ENCODE measurements at places on chromosomes 3 and 15.
A peak's percentile ranks its signal among the peaks of the same experiment; 100 is the strongest.

DNA sequence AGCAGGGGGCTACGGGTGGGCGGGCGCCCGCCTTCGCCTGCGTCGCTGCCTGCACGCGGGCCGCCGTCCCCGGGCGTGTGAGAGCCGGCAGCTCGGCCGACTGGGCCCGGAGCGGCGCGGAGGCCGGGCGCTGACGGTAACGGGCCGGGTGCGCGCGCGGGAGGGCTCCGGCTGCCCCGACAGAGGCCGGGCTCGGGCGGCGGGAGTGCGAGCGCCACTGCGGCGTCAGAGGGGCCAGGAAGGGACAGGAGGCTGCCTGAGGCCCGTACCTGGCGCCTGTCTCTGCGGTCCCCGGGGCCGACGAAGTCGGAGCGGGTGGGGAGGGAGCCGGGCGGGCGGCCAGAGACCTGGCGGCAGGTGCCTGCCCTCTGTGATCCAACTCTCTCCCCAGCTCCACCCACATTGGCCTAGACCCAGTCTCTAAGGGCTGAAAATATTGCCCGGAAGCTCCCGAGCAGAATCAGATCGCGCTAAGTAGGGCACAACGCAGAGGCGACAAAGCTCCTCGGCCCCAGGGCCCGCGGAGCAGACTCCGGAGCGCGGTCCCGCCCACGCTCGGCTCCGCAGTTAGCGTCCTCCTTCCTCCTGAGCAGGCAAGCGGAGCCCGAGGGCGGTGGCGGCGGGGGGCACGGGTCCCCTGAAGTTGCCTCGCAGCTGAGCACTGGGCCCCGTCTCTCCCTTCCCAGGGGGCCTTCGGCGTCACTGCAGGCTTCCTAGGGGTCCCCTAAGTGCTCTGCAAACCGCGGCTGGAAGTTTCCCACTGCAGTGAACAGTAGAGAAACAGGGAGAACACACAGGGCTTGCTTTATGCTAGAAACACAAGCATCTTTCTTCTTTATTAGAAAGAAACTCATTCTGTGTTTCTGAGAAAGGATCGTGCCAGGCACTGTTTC is at the start of gene MAN2A2:
Gene MAN2A2, plus strand, starts transcription at position 463 of the 893 bp plus-strand sequence. CDS start 906 bp downstream, outside the sequence.
- peak within 1 kb of the TSS; percentile 80 for H3K4me3 ChIP-seq
- peak within 1 kb of the TSS; percentile 45 for H3K27ac ChIP-seq
- peaks cover 6% of the 10 kb centered on the region for H3K4me1 ChIP-seq
- peak; percentile 79 for DNase-seq

GRCh38 chr3:151379083-151379734 is 5.3 kb downstream of the P2RY12 start:
- peaks cover 10% of the 10 kb centered on the region for H3K4me1 ChIP-seq
- H3K27me3 ChIP-seq, result no peaks in the 10 kb centered on the region
- peak; percentile 38 for DNase-seq

GRCh38 chr3:177711637-177712036 is 514.4 kb upstream of the TBL1XR1 start:
- no peak overlapping the region for H3K27ac ChIP-seq
- H3K36me3 ChIP-seq, result no peaks in the 10 kb centered on the region
- DNase-seq, result no peak
- no peak overlapping the region for H3K4me3 ChIP-seq

DNA sequence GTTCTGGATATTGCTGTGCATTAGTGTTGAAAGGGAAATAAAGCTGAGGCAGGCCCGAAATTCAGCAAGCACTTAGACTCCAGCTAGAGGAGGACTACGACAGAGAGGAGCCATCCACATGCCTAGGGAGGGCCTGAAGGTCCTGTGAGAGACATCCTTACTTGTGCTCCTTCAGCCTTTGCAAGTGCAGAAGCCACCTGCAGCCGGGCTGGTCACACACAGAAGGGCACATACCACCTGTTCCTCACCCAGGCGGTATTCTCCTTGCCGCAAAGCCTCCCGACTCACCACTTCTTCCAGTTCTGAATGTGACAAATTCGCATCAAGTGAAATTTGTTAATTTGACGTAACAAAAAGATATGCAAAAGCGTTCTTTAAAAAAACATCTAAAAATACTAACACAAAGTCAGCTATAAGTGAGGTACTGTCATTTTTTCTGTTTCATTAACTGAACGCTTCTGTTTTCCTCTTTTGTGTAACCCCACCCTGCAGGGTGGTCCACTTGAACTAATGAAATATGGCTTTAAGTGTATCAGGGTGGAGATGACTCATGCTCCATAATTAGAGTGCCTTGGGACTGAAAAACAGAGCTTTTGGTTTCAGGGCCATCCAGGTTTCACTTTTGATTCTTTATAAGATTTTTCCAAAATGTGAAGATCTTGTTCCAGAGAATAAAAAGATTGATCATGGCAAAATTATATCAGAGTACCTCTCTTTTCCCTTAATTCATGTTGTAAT is 467.9 kb upstream of the ATP11B start:
- H3K27ac ChIP-seq, result no peak overlapping the region
- H3K4me1 ChIP-seq, result no peaks in the 10 kb centered on the region
- H3K27me3 ChIP-seq, result no peaks in the 10 kb centered on the region

DNA sequence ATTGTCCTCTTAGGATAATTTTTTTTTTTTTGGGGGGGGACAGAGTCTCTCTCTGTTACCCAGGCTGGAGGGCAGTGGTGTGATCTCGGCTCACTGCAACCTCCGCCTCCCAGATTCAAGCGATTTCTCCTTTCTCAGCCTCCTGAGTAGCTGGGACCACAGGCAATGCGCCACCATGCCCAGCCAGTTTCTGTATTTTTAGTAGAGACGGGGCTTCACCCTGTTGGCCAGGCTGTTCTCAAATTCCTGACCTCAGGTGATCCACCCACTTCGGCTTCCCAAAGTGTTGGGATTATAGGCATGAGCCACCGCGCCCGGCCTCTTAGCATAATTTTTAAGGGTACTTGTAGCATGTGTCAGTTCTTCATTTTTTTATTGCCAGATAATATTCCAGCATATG is 122.6 kb downstream of the FNDC3B start:
- H3K36me3 ChIP-seq, result 0 out of 2 replicates have a peak, but pooled peaks cover 4% of the 10 kb centered on the region
- H3K4me1 ChIP-seq, result peaks cover 35% of the 10 kb centered on the region
- H3K27ac ChIP-seq, result no peak overlapping the region
- DNase-seq, result no peak
- H3K27me3 ChIP-seq, result no peaks in the 10 kb centered on the region

- H3K4me1 ChIP-seq, result no peaks in the 10 kb centered on the region
- H3K36me3 ChIP-seq, result no peaks in the 10 kb centered on the region
- no peak overlapping the region for H3K4me3 ChIP-seq
- no peak overlapping the region for H3K27ac ChIP-seq
Observed at GRCh38 chr3:12903000-12903800, 61.8 kb upstream of the RPL32 start.

DNA sequence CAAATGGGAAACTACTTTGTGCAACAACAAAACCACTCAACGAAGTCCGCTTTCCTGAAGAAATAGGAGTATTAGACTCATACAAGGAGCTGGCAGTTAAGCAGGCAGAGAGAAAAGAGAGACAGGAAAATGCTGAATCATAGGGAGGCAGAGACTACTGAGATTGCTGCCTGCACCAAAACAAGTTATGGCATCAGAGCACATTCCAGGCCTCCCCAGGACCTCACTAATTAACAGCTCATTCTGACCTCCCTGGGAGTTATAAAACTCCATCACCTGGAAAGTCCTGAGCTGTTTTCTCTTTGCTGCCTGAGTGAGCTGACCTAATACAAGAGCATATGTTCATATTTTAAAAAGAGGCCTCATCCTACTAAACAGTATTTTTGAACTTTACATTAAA is 741.0 kb downstream of the MCTP2 start:
- peak; percentile 26 for DNase-seq
- no peaks in the 10 kb centered on the region for H3K27me3 ChIP-seq
- no peak overlapping the region for H3K4me3 ChIP-seq
- H3K36me3 ChIP-seq, result no peaks in the 10 kb centered on the region

DNA sequence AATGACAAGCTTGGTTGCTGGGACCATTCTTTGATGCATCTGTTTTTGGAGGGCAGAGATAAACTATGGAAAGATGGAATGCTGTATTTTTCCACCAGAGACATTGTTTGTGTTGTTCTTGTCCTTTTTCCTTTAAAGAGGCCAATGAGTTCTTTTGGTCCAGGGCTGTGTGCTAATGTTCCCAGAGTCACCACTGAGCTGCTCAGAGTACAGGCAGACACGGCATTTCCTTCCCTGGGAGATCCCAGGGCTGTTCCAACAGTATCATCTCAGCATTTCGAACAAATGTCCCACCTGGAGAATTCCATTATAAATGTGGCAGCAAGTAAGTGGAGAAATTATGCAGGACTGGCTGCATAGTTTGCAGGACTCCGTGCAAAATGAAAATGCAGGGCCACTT is 190.6 kb downstream of the IL20RB start:
- no peaks in the 10 kb centered on the region for H3K27me3 ChIP-seq
- no peak overlapping the region for H3K4me3 ChIP-seq
- H3K27ac ChIP-seq, result no peak overlapping the region
- no peaks in the 10 kb centered on the region for H3K4me1 ChIP-seq
- no peaks in the 10 kb centered on the region for H3K36me3 ChIP-seq

Measured in GM23248 (cell line).